Caco-2 (cell line): ENCODE measurements at places on chromosomes 2 and 18. TPM values are rescaled to one million over a fixed set of nuclear protein-coding genes. Genes with fewer than 3 reads are reported as not detected.

The CYP20A1 gene
- total RNA-seq, result 32.1 and 39.3 TPM in 2 replicates

- no peak for DNase-seq
These were observed 232.2 kb downstream of the HDAC4 start for GRCh38 chr2:239168575-239168974.

DNA sequence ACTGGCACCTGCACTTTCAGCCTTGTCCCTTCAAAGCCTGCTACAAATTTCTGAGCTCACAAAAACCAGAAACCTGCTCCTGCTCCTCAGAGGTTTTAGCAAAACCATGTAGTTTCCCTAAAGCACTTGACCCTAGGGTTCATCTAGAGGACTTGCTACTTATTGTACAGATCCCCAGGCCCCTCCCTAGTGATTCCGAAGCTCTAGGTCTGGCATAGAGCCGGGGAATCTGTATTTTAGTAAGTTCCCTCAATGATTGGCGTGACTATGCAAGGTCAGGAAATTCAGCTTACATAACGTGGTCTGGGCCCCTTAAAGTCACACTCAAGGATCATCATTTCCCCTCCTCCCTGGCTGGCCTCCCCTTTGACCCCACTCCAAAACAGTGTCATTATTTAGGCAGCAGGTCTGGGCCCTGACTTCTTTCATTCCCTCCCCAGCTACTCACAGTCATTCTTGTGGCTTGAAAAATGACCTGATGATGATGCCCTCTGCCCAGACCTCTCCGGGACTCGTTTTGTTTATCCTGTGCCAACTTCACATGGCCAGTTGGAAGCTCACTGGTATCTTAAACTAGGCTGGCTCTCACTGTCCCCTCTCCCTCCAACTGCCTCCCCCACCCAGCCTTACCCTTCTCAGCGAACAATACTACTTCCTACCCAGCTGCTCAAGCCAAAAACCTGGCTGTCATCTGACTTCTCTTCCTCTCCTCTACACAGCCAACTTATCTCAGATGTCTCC lies 36.0 kb downstream of the WDFY1 start:
- peak; percentile 48 for DNase-seq

- DNase-seq, result no peak
These were observed 121.3 kb downstream of the AGAP1 start for GRCh38 chr2:235614900-235615712.

The EIPR1 gene
- total RNA-seq, result 35.6 and 36.9 TPM in 2 replicates

The ERBB4 gene
- total RNA-seq, result not detected in 2 replicates

The PRSS56 gene
- total RNA-seq, result not detected in 2 replicates

GRCh38 chr2:60368456-60368855 lies 185.0 kb downstream of the BCL11A start:
- DNase-seq, result no peak

DNA sequence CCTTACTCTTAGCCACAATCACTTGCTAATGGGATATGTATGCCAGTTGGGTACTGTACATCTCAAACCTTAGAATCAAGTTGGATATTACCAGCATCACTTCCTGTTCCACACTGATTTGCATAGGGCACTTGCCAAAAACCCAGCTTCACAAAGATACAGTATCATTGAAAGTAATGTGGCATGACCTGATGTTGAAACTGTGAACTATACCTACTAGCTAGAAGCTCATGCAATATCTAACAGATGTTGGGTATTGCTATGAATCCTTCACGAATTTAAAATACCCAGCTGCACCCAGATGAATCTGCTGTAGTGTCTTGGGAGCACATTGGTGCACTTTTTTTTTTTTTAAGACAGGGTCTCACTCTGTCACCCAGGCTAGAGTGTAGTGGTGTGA lies 6.5 kb upstream of the STAMBP start:
- no peak for DNase-seq

GRCh38 chr2:27249891-27250651 lies 12.8 kb downstream of the SLC30A3 start:
- no peak for DNase-seq

GRCh38 chr2:49080681-49081080 lies 73.6 kb downstream of the FSHR start:
- DNase-seq, result no peak

The TEX51 gene
- not detected in 2 replicates for total RNA-seq

The TMEM178A gene
- 0.29 TPM in 1 of 2 replicates, not detected in the other for total RNA-seq

The SSB gene
- 209 and 215 TPM in 2 replicates for total RNA-seq

- no peak for DNase-seq
These were observed 189.8 kb downstream of the RBM43 start for GRCh38 chr2:151071906-151072305.

- no peak for DNase-seq
These were observed 32.5 kb downstream of the DOCK10 start for GRCh38 chr2:225009768-225010167.

GRCh38 chr18:79010802-79011201 lies 31.2 kb downstream of the SALL3 start:
- DNase-seq, result no peak

DNA sequence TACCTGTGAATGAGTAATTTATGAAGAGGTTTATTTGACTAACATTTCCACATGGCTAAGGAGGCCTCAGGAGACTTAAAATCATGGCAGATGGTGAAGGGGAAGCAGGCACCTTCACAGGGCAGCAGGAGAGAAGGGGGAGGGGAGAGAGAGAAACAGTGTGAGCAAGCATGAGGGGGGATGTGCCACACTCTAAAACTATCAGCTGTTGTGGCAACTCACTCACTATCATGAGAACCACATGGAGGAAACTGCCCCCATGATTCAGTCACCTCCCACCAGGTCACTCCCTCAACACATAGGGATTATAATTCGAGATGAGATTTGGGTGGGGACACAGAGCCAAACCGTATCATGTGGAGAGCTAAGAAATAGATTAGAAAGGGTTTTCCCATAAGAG lies 309.0 kb downstream of the RDH14 start:
- DNase-seq, result no peak

DNA sequence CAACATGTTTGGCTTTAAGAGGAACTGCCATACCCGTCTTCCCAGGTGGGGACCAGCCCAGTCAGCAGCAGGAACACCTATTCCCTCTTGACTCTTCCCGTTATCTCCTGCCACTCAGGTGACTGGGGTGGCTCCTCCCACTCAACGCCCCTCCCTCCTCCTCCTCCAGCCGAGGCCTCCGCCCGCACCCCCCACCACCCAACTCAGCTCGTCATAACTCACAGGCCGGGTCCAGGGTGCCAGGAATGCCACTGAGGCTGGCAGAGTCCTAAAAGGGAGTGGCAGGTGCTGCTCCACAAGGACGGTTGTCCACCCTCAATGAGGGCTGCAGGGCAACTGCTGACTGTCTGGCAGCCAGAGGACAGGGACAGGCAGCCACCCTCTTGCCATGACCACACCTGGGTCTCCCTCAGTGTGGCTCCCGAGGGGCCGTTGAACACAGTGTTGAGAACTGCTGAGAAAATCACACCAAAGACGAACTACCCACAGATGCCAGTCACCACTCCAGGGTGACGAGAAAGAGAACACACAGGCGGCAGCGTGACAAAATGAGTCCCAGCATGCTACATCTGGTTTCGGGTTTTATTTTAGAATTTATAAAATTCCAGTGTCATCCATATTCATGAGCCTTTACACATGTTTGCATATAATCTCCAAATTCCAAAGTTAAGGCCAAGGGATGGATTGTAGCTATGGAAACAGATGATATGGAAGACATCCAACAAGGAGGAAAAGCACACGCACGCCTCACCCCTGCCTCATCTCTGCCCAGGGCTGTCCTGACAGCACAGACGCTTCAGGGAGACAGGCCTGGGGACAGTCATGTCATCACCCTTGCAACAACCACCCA lies 38.5 kb downstream of the ANO7 start:
- DNase-seq, result no peak

The SLC19A3 gene
- total RNA-seq, result 88.2 and 98.5 TPM in 2 replicates

The SULT1C4 gene
- 4.0 and 5.1 TPM in 2 replicates for total RNA-seq

GRCh38 chr18:25953111-25953510 lies 137.3 kb downstream of the SS18 start:
- DNase-seq, result no peak

The SERPINE2 gene
- total RNA-seq, result 3.8 and 4.7 TPM in 2 replicates

The EML6 gene
- total RNA-seq, result 5.2 and 9.7 TPM in 2 replicates

The ALLC gene
- not detected in 2 replicates for total RNA-seq

DNA sequence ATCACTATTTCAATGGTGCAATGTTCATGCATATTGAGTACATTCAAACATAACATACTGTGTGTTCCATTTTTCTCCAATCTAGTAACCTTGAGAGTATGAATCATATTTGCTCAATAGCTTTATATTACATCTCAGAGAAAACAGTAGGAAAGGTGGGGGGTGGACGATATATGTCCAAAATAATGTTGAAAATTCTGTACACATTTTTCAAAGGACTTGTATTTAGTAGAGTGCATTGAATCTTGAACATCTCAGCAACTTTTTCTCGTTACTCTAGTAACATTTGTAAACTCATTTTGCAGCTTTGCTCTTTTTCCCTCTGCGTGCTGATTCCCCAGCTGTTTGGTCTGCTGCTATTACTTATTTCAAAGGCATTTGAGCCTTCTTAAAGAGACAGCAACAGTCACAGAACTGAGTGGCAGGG lies 1487.0 kb downstream of the LRP1B start:
- DNase-seq, result no peak
